ENCODE measurements at places on chromosomes 1 and 21. TPM values are rescaled to one million over a fixed set of nuclear protein-coding genes. Genes with fewer than 3 reads are reported as not detected.
A peak's percentile ranks its signal among the peaks of the same experiment; 100 is the strongest.

SLC26A9 gene
- not detected for total RNA-seq

GLIS1 gene
- total RNA-seq: 1.1 TPM

RXFP4 gene
- not detected for total RNA-seq

SLC6A9 gene
- total RNA-seq: 5.6 TPM

- H3K36me3 ChIP-seq: no peaks in the 10 kb centered on the region
- H3K4me3 ChIP-seq: no peak overlapping the region
- DNase-seq: no peak
- H3K27ac ChIP-seq: no peak overlapping the region
- H3K27me3 ChIP-seq: no peaks in the 10 kb centered on the region
Measured at GRCh38 chr1:73659136-73659535, 538.8 kb downstream of the LRRIQ3 start.

DNA sequence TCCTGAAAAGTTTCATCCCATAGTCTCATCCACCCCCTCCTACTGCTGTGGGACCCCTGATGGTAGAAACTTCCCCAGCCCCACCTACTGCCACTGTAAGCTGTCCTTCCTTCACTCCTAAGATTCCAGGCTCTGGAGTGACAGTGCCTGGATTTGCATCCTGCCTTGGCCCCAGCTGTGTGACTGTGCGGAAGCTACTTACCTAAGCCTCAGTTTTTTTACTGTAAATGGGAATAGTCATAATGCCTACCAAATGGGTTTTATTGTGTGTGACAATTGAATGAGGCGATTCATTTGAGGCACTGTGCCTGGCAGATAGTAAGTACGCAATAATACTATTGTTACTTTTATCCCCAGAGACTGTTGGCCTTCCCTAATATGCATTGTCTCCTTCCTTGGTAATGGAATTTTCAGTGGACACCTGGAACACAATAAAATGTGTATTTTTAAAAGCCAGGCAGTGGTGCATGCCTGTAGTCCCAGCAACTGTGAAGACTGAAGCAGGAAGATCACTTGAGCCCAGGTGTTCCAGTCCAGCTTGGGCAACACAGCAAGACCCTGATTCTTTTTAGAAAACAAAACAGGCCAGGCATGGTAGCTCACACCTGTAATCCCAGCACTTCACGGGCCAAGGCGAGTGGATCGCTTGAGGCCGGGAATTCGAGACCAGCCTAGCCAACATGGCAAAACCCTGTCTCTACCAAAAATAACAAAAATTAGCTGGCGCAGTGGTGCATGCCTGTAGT lies 55.0 kb upstream of the ZNF326 start:
- no peaks in the 10 kb centered on the region for H3K4me1 ChIP-seq
- H3K27me3 ChIP-seq: no peaks in the 10 kb centered on the region

DNA sequence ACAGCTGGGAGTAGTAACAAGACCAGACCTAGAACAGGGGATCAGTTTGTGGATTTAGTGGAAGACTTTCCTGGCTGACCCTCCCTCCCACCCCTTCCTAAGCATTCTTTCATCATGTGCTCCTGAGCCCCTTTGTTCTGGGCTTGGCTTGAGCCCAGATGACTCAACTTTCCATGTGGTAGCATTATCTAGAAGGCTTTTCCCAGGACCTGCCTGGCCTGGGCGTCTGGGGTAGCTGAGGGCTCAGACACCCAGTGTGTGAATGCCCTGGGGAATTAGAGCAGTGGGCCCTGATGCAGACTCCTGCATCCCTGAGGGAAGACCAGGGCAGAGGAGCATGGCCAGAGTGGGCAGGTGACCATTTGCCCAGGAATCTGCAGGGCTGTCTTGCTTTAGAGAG lies 44.1 kb upstream of the TSPAN2 start:
- no peaks in the 10 kb centered on the region for H3K36me3 ChIP-seq
- H3K27ac ChIP-seq: no peak overlapping the region
- no peak overlapping the region for H3K4me3 ChIP-seq
- H3K27me3 ChIP-seq: no peaks in the 10 kb centered on the region
- DNase-seq: no peak

DNA sequence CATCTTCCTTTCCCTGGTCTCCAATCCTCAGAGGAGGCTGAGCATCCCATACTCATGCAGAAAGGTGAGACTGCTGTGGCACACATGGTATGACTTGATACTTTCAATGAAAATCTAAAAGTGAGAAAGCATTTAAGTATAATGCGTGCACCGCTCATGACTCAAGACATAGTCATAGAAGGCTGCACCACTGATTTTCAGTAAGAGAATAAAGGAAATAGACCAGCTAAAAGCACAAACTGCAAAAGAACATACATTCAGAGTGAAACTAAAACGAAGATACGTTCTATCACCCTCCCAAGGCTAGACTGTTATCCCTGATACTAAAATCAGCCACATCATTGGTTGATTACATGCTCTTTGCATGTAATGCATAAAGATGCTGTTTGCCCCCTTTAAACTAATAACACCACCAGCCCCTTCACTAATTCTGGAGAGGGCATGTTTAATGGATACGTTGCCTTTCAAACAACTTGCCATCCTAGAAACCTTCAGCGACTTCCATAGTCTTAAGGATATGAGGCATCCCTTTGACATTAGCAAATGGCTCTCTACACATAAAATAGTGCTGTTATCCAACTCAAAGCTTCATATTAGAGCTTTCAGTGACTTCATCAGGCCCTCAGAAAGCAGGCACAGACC lies 2.1 kb downstream of the PLD5 start:
- no peak overlapping the region for H3K4me3 ChIP-seq
- no peaks in the 10 kb centered on the region for H3K36me3 ChIP-seq
- no peak for DNase-seq
- peaks cover 5% of the 10 kb centered on the region for H3K4me1 ChIP-seq

DNA sequence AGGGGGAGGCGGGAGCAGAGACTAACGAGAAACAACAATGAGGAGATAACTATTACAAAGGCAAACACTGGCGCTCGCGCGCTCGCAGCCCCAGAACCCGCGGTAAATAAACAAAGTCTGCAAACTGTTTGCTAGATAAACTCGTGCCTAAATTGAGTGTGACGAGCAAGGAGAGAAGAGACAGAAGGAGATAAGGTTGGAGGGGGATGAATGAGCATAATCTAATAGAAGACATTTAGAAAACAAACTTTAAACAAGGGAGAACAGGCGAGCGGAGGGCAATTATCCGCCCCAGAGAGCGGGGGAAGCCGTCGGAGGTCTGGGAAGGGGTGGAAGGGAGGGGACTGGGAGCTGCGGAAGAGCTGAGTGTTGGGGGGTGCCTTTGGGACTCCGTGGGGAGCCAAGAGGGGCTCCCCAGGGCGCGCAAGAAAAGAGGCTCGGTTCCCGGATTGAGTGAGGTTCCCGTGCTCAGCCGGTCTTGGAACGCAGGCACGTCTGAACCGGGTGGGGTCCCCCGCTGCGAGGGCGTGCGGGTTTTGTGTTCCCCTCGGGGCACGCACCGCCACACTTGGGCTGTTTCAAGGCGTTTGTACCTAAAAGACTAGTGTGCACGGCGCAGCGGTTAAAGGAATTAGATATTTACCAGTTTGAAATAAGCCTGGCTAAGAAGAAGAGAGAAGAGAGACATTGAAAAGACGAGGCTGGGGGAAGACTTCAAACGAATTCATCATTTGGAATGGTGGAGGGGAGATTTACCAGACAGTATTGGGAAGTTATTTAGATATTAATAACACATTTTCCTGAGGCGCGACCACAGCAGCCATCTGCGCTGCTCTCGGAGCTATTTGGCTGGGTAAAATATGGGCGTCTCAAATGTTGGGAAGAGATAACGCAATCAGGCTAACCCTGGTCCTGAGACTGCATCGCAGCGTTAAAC lies 10.6 kb downstream of the PAX7 start:
- H3K4me1 ChIP-seq: peaks cover 5% of the 10 kb centered on the region
- H3K36me3 ChIP-seq: no peaks in the 10 kb centered on the region
- H3K27ac ChIP-seq: no peak overlapping the region
- H3K4me3 ChIP-seq: no peak overlapping the region

- DNase-seq: no peak
- H3K4me1 ChIP-seq: no peaks in the 10 kb centered on the region
- no peak overlapping the region for H3K27ac ChIP-seq
- H3K36me3 ChIP-seq: no peaks in the 10 kb centered on the region
- H3K4me3 ChIP-seq: no peak overlapping the region
- H3K27me3 ChIP-seq: no peaks in the 10 kb centered on the region
Measured at GRCh38 chr1:185108321-185108720, 48.4 kb downstream of the TRMT1L start.

- no peak overlapping the region for H3K4me3 ChIP-seq
- no peaks in the 10 kb centered on the region for H3K4me1 ChIP-seq
- no peak for DNase-seq
- no peaks in the 10 kb centered on the region for H3K36me3 ChIP-seq
- no peaks in the 10 kb centered on the region for H3K27me3 ChIP-seq
Measured at GRCh38 chr1:232291261-232291660, 338.7 kb downstream of the SIPA1L2 start.

DNA sequence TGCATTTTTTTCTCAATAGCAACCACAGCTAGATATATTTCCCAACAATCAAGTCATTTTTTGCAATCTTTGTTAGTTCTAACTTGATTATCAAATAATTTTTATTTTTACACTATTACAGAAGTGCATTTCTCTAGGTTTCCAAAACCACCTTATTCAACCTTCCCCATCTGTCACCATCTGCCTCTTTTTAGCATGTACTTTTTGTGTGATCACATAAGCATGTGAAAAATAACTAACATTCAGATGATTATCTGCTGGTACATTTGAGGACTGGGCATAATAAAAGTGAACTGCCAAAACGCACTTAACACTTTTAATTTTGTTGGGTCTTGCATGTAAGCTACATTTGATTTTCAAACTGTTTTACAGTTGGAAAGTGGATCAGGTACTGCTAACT lies 291.5 kb downstream of the AKT3 start:
- H3K27ac ChIP-seq: no peak overlapping the region
- H3K4me1 ChIP-seq: no peaks in the 10 kb centered on the region
- no peak overlapping the region for H3K4me3 ChIP-seq
- H3K36me3 ChIP-seq: no peaks in the 10 kb centered on the region
- H3K27me3 ChIP-seq: no peaks in the 10 kb centered on the region

DNA sequence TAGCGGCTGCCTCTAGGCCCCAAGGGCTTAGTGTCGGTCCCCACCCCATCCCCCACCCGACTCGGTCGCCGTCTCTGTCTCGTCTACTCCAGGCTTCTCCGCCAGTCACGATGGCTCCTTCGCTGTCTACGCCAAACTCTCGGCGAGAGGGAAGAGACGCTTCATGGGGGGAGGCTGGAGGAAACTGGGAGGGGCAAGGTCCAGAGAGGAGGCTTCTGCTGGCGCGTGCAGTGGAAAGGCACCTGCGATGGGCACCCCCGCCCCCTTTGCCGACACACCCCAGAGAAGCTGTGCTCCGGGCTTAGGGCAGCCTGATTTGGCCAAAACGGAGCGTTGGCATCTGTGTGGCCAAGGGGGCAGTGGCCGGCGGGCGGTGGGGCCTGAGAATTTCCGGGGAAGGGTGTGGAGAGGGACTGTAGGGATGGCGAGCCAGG lies 1.2 kb upstream of the CSMD2 start:
- no peak for DNase-seq
- H3K4me1 ChIP-seq: peaks cover 6% of the 10 kb centered on the region
- H3K36me3 ChIP-seq: no peaks in the 10 kb centered on the region

DNA sequence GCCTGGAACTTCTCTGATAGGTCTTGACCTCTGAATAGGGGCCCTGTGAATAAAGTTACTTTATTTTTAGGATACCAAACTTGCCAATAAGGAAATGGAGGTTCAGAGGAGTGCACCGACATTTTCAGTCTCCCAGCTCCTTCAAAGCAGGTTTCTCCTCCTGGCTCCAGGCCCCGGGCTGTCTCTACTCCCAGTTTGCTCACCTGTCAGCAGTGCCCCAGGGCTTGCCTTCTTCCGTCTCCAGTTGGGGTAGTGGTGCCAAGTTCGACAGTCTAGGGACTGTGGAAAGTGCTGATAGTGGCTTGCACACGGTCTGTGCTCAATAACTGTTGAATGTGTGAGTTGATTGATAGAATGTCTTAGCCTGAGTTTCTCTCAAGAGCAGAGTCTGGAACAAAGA lies 149.2 kb downstream of the ACTL8 start:
- no peaks in the 10 kb centered on the region for H3K36me3 ChIP-seq
- no peaks in the 10 kb centered on the region for H3K4me1 ChIP-seq
- peaks cover 7% of the 10 kb centered on the region for H3K27me3 ChIP-seq
- peak; percentile 16 for DNase-seq
- no peak overlapping the region for H3K27ac ChIP-seq

DNA sequence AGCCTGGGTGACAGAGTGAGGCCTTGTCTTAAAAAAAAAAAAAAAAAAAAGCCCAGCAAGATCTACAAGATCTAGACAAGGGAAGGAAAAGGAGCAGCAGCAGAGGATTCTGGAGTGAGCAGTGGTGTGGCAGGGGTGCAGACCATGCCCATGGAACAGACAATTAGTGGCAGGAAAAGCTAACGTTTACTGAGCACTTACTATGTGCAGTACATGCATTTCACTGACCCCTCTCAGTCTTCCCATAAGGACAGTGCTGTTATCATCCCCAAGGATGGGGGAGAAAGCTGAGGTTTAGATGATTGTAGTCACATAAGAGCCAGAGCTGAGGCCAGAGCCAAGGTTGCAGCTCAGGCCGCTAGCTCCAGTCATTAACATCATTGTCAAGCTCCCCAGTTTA lies 5.9 kb downstream of the PODN start:
- no peaks in the 10 kb centered on the region for H3K36me3 ChIP-seq
- H3K27ac ChIP-seq: no peak overlapping the region
- DNase-seq: no peak
- H3K4me1 ChIP-seq: no peaks in the 10 kb centered on the region
- no peaks in the 10 kb centered on the region for H3K27me3 ChIP-seq

Data from prostate gland (tissue), 2 donors.